ENCODE measurements at places on chromosomes 7 and 10. TPM values are rescaled to one million over a fixed set of nuclear protein-coding genes. Genes with fewer than 3 reads are reported as not detected.
A peak's percentile ranks its signal among the peaks of the same experiment; 100 is the strongest.

Gene NT5C2
- total RNA-seq = 78.5 TPM

Gene DMTF1
- 26.9 TPM for total RNA-seq

Gene TAC1
- not detected for total RNA-seq

Gene FAM25C
- total RNA-seq = not detected

Gene TEX47
- total RNA-seq = not detected

DNA sequence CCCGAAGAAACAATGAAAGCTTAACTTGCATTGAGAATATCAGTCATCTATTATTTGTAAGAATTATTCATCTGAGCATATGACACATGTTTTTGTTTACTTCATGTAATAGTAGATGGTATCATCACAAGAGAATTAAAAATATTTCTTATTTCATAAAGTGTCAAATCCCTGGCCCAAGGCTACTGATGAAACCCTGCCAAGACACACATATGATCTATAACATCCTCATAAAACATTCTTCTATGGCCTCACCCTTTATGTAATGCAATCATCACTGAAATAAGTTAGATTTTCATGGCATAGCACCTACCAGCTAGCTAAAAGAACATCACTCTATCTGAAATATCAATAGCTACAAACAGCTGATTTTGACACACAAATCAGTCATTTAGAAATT lies 385.6 kb upstream of the PHF14 start:
- no peak for DNase-seq
- H3K27ac ChIP-seq = no peak overlapping the region
- no peaks in the 10 kb centered on the region for H3K4me1 ChIP-seq
- no peaks in the 10 kb centered on the region for H3K27me3 ChIP-seq
- no peaks in the 10 kb centered on the region for H3K36me3 ChIP-seq

- peaks cover 3% of the 10 kb centered on the region for H3K27me3 ChIP-seq
- no peaks in the 10 kb centered on the region for H3K4me1 ChIP-seq
- H3K27ac ChIP-seq = no peak overlapping the region
- H3K4me3 ChIP-seq = no peak overlapping the region
- DNase-seq = peak; percentile 24
- no peaks in the 10 kb centered on the region for H3K36me3 ChIP-seq
Measured at GRCh38 chr7:149355390-149356048, 93.5 kb downstream of the ZNF783 start.

- no peaks in the 10 kb centered on the region for H3K4me1 ChIP-seq
- H3K36me3 ChIP-seq = no peaks in the 10 kb centered on the region
- no peak overlapping the region for H3K4me3 ChIP-seq
- no peak overlapping the region for H3K27ac ChIP-seq
Measured at GRCh38 chr7:86644282-86645224, 844 bp downstream of the GRM3 start.

GRCh38 chr10:131692686-131693334 lies 208.0 kb upstream of the PPP2R2D start:
- no peak for DNase-seq
- no peak overlapping the region for H3K27ac ChIP-seq
- no peak overlapping the region for H3K4me3 ChIP-seq
- H3K27me3 ChIP-seq = no peaks in the 10 kb centered on the region
- no peaks in the 10 kb centered on the region for H3K4me1 ChIP-seq

DNA sequence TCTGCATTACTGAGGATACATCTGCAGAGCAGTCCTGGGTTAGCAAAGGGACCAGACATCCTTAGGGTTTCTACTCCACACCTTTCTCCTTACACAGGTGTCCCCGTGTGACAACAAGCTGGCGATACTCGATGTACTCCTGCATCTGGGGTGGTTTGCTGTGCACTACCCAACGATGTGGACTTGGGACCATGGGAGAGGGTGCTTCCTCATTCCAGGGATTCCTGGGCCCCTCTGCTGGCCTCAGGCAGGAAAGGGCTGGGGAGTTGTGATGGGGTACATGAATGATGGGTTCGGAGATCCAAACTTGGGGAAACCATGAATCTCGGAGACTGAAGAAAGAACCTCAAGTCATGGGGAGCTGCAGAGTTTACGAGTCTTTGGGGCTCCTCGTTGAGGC lies 179.6 kb upstream of the GALNT17 start:
- H3K27me3 ChIP-seq = no peaks in the 10 kb centered on the region
- no peak overlapping the region for H3K27ac ChIP-seq
- DNase-seq = no peak
- no peak overlapping the region for H3K4me3 ChIP-seq
- no peaks in the 10 kb centered on the region for H3K36me3 ChIP-seq

- DNase-seq = no peak
- no peak overlapping the region for H3K27ac ChIP-seq
- peaks cover 4% of the 10 kb centered on the region for H3K36me3 ChIP-seq
- H3K4me1 ChIP-seq = peaks cover 11% of the 10 kb centered on the region
Measured at GRCh38 chr10:15504101-15504840, 133.2 kb upstream of the FAM171A1 start.

GRCh38 chr10:33706746-33707145 lies 372.3 kb upstream of the NRP1 start:
- H3K4me3 ChIP-seq = no peak overlapping the region
- H3K4me1 ChIP-seq = peaks cover 43% of the 10 kb centered on the region
- peak overlapping the region; percentile 9 for H3K27ac ChIP-seq
- H3K36me3 ChIP-seq = no peaks in the 10 kb centered on the region
- H3K27me3 ChIP-seq = peaks cover 6% of the 10 kb centered on the region

DNA sequence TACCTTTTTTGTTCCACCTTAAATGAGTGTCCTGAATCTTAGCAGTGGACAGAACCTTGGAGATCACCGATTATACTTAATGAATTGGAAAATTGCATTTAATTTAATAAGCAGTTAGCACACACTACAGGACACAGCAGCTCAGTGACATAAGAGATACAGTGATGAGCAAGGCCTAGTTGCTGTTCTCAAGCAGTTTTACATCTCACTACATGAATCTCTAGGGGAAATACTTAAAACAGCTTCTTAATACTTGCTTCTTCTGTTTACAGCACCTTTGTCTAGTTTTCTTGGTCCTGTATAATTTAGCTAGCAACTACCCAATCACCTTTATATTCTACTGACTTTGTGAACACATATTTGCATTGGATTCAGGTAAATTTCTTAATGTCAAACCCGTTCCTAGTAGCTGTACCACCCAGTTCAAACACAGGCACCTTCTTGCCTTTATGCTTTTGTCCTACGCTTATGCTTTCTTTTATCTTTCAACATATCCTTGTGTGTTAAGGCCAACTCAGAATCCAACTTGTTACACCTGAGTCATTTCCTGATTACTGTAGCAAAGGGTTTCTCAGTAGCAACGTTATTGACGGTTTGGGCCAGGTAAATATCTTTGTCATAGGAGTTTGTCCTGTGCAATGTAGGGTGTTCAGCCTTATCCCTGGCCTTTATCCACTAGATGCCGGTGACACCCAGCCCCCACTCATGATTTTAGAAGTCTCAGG lies 1.8 kb downstream of the STAM start:
- H3K27me3 ChIP-seq = no peaks in the 10 kb centered on the region
- peak overlapping the region; percentile 100 for H3K27ac ChIP-seq
- H3K4me1 ChIP-seq = peaks cover 71% of the 10 kb centered on the region

DNA sequence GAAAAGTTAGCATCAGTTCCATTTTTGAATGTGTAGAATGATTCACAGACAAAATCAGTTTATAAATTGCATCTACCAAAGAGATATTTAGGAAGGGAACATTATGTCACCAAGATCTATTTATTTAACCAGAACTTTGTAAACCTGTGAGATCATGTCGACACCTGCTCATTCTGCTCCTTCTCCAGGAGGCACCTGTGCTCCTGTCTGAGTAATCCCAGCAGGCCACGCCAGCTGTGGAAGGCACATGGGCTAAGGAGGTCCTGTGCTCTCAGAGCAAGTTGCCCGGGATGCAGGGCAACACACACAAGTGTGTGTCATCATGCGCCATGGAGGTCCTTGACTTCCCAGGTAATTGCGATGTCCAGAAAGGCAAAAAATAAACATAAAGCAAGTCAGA lies 45.5 kb upstream of the ADARB2 start:
- H3K27me3 ChIP-seq = no peaks in the 10 kb centered on the region
- no peaks in the 10 kb centered on the region for H3K4me1 ChIP-seq
- no peaks in the 10 kb centered on the region for H3K36me3 ChIP-seq
- H3K4me3 ChIP-seq = no peak overlapping the region
- H3K27ac ChIP-seq = no peak overlapping the region

DNA sequence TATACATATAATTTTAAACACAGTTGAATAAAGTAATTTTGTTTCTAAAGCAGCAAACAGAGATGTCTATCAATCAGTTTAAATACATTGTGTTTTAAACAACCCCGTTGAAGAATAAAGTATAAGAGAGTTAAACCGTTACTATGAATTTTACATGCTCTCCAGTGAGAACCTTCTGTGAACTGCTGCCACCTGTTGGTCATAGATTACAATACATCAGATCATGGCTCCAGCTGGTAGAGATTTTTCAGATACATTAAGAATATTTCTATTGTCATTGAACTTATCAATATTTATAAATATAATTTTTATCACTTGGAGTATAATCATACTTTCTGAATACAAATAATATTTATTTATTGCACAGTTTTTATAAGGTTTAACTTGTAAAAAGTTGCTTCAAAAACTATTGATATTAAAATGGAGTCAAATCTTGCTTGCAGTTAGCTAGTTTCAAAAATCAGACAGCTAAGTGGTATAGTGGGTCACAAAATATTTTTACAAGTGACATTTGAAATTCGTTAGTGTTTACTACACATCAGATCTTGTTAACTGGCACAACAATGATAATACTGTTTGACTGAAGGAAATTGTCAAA lies 561.2 kb upstream of the PHF14 start:
- H3K4me1 ChIP-seq = no peaks in the 10 kb centered on the region
- H3K27ac ChIP-seq = no peak overlapping the region
- H3K27me3 ChIP-seq = no peaks in the 10 kb centered on the region
- DNase-seq = peak; percentile 3
- no peaks in the 10 kb centered on the region for H3K36me3 ChIP-seq

DNA sequence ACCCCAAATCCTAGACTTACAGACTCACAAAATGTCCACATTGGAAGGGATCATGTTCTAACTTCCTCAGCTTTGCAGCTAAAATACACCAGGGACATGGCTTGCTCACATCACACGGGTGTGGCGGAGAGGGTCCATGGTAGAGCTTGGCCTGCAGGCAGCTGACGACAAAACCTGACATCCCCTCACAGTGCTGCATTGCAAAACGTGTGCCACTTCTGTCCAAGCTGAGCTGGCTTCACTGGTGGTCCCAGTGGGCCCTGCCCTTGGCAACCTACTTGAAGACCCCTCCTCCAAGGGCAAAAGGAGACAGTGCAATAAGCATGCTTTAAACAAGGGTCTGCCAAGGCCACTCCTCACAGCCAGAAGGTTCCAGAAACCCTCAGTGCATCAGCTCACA lies 21.9 kb downstream of the ANXA11 start:
- H3K27ac ChIP-seq = no peak overlapping the region
- peaks cover 54% of the 10 kb centered on the region for H3K4me1 ChIP-seq
- H3K4me3 ChIP-seq = no peak overlapping the region
- H3K27me3 ChIP-seq = no peaks in the 10 kb centered on the region

GRCh38 chr7:96266580-96266979 lies 55.3 kb downstream of the SLC25A13 start:
- no peak overlapping the region for H3K4me3 ChIP-seq
- no peaks in the 10 kb centered on the region for H3K4me1 ChIP-seq
- no peak for DNase-seq
- peaks cover 11% of the 10 kb centered on the region for H3K36me3 ChIP-seq
- H3K27ac ChIP-seq = no peak overlapping the region

DNA sequence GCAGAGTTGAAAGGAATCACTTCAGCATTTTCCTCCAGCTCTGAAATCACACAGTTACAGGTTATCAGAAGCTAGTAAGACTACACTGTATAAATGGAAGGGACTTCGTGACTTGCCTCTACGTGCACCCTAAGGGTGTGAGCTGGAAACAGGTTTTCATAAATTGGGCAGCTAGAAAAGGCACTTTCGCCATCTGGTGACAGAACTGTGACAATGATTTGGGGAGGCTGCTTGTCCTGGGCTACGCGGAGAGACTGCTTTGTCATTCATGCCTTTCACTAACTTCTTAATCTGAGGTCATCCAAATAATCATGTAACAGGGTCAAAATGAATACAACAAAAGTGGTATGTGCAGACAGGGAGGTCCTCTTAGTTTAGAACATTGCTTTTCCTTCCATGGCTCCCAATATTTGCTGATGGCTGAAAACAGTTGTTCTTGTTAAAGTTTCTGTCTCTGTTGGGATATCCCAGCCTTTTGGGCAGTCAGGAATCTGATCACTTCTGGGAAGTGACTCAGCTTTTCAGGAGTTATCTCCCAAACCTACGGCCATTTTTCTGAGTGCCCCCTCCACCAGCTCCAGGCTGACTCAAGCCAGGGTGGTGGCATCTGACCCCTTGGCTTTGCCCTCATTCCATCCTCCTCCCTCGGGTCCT lies 17.8 kb downstream of the VWC2 start:
- no peak overlapping the region for H3K27ac ChIP-seq
- H3K4me1 ChIP-seq = no peaks in the 10 kb centered on the region
- DNase-seq = no peak
- H3K36me3 ChIP-seq = no peaks in the 10 kb centered on the region

DNA sequence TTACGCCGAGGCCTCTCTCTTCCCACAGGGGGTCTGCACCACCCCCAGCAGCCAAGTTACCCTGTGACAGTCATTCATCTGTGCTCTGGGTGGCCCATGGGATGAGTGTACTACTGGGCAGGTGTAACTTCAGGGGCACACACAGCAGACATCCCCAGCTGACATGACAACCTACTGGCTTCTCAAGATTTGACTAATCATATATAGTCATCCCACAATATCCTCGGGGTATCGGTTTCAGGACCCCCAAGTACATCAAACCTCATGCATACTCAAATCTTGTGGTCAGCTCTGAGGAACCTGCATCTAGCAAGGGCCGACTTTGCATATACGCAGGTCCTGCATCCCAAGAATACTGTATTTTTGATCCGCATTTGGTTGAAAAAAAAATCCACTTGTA lies 336.9 kb upstream of the C7orf33 start:
- H3K36me3 ChIP-seq = no peaks in the 10 kb centered on the region
- H3K27ac ChIP-seq = no peak overlapping the region
- H3K4me3 ChIP-seq = no peak overlapping the region
- DNase-seq = no peak
- H3K4me1 ChIP-seq = no peaks in the 10 kb centered on the region

GRCh38 chr7:28301148-28301641 lies 111.1 kb upstream of the CREB5 start:
- no peaks in the 10 kb centered on the region for H3K36me3 ChIP-seq
- no peak overlapping the region for H3K27ac ChIP-seq
- H3K27me3 ChIP-seq = no peaks in the 10 kb centered on the region
- DNase-seq = no peak

- peaks cover 30% of the 10 kb centered on the region for H3K36me3 ChIP-seq
- H3K27me3 ChIP-seq = no peaks in the 10 kb centered on the region
- H3K27ac ChIP-seq = peak overlapping the region; percentile 72
Measured at GRCh38 chr10:79128923-79129305, 60.1 kb downstream of the ZMIZ1 start.

Measured in HFFc6 (cell line).